ENCODE measurements at places on chromosomes 7 and 10.

- peak; percentile 14 for DNase-seq
Measured at GRCh38 chr10:72370201-72370722, 15.5 kb upstream of the DNAJB12 start.

- no peak for DNase-seq
Measured at GRCh38 chr10:14578060-14578952, 196.4 kb downstream of the FAM107B start.

GRCh38 chr10:33377658-33378025 lies 43.2 kb upstream of the NRP1 start:
- no peak for DNase-seq

- no peak for DNase-seq
Measured at GRCh38 chr10:102384053-102384452, 11.5 kb upstream of the NFKB2 start.

DNA sequence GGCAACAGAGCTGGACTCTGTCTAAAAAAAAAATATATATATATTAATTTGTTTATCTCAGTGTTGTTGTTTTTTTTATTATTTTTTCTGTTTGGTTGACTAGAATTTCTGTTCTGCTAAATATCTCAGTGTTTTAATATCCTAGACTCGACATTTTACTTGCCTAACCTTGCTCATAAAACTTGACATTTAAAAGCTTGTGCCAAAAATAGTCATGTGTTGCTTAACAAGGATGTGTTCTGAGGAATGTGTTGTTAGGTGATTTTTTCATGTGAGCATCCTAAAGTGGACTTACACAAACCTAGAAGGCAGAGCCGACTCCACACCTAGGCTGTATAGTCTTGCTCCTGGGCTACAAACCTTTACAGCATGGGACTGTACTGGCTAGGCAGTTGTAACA lies 23.1 kb downstream of the NRBF2 start:
- no peak for DNase-seq

GRCh38 chr10:70931168-70931815 lies 42.9 kb upstream of the PCBD1 start:
- DNase-seq: no peak

Data from CD4-positive, alpha-beta T cell treated with Interleukin-4 for 1 hour (primary cell).